ENCODE measurements at places on chromosomes 16 and 17.

DNA sequence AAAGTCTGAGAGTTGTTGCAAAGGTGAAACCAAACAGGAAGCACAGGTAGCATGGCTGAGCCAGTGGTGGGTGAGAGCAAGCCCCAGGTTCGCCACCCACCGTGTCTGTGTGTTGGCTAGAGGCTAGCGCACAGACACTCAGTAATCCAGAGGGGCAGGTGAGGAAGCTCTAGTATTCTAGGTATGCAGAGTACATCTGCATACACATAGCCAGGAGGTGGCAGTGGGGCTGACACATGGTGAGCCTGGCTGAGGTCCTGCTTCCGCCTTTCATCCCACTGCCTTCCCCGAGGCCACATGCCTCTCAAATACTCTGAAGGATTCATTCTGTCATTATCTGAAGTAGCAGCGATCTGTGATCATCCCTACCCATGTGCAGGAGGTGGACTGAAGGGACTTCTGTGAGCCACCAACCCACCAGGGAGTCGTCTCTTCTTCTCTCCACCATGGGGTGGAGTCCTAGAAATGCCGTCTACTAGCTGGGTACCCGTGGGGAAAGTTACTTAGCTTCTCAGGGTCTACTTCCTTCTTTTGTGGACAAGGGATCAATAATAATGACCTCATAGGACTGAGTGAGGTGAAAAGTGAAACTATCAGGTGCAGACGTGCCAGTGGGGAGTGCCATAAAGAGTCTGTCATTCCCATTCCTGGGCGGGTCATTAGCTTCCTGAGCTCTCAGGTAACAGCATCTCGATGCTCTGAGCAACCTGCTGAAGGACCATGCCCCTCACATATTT is 36.0 kb upstream of the ICAM2 start:
- no peak for DNase-seq

DNA sequence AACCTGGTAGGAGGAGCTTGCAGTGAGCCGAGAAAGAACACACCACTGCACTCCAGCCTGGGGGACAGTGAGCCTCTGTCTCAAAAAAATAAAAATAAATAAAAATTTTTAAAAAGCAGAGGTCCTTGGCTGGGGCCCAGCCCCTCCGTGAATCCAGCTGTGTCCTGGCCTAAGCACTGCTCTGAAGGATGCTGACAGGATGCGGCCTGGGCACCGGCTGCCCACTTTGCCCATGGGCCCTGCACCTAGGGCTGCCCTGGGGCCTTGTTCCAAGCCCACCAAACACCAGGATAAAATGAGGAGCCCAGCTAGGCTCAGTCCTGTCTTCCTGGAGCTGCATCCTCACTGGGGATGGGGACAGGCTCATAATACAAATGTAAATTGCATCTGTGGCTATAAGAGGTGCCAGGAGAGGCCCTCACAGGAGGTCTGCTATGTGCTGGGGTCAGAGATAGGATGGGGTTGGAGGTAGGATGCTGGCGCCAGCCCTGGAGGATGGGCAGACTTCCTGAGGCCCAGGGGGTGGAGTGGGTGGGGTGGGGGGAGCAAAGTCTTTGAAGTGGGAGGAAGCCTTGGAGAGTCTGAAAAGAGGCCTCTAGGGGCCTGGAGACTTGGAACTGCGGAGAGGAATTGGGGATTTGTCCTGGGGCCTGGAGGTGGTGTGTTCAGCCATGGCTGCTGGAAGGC is 6.2 kb downstream of the C16orf89 start:
- DNase-seq, result no peak

DNA sequence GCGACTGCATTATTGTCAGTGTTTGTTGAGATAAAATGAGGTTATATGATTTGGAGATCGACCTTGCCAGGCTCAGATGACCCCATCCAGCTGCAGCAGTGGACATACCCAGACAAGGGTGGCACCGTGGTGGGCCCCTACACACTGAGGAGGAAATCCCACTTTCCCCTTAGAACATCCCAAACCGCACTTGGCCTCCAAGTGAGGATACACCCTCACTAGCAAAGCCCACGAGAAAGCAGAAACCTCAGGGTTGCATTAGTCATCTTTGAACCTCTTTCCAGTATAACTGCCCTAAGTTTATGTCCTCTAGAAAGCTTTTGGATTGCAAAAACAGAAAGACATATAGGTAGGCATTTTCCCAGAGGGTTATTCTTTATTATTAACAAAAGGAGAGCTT is 101.5 kb downstream of the CLEC16A start:
- no peak for DNase-seq

DNA sequence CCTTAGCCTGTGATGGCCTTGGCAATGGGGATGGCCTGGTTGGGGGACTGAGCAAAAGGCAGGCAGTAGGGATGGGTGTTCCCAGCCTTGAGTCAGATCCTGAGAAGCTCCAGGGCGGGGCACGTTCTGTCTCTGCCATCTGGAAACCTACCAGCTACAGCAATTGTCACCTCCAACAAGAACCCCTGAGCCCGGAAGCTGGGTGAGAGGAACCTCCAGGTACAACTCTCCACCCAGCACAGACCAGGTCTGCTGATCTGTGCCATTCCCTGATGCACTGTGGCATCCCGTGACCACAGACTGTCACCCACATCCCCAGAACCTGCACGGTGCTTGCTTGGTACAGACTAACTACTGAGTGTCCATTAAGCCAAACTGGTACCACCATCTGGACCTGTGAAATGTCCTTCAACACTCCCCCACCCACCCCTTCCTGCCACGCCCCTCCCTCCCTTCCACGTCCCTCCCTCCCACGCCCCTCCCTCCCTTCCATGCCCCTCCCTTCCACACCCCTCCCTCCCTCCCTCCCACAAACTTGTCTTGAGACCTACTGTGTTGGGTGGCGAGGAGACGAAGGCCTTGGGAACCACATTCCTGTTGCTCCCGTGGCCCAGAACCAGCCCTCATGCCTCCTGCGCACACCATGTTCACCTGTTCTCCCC is 16.6 kb downstream of the MYO15B start:
- DNase-seq, result no peak
